Osteocyte (in vitro differentiated cells): ENCODE measurements at places on chromosomes 1 and 21. TPM values are rescaled to one million over a fixed set of nuclear protein-coding genes. Genes with fewer than 3 reads are reported as not detected.

- DNase-seq = no peak
Observed at GRCh38 chr1:212565571-212566305, 42.8 kb upstream of the ATF3 start.

The RUSC1 gene
- total RNA-seq = 34.4 and 35.4 TPM in 2 replicates

DNA sequence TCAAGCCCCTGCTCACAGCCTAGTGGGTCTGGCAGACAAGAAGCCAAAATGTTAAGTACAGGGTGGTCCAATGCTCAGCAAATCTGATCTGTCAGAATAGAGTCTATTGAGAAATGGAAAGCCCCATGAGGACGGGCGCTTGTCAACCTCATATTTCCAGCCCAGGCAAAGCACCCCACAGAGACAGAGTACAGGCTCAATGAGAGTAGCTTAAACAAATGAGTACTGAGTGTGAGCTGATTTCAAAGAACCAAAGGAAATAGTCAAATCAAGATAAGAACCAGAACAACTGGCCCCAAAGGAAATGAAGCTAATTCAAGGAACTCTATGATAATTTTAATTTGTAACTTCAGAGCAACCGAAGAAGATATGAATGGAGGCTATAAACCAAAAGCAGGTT is 44.6 kb upstream of the SLC30A1 start:
- no peak for DNase-seq

DNA sequence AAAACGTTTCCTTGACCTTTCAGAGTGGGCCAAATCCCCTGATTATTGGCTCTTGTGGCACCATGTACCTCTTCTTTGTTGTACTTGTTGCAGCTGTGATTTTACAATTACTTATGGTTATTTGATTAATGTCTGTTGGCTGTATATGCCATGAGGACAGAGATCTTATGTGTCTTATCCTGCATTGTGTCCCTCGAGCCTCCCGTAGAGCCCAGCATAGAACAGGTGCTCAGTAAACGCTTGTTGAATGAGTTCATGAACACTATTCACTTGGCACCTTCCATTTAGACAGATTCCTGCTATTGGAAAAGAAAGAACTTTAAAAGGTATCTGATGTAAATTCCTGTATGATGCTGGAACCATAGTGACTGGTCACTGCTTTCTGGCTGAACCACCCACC is 48.4 kb downstream of the PGM1 start:
- no peak for DNase-seq

GRCh38 chr1:6148497-6149241 is 31.5 kb downstream of the CHD5 start:
- DNase-seq = no peak

DNA sequence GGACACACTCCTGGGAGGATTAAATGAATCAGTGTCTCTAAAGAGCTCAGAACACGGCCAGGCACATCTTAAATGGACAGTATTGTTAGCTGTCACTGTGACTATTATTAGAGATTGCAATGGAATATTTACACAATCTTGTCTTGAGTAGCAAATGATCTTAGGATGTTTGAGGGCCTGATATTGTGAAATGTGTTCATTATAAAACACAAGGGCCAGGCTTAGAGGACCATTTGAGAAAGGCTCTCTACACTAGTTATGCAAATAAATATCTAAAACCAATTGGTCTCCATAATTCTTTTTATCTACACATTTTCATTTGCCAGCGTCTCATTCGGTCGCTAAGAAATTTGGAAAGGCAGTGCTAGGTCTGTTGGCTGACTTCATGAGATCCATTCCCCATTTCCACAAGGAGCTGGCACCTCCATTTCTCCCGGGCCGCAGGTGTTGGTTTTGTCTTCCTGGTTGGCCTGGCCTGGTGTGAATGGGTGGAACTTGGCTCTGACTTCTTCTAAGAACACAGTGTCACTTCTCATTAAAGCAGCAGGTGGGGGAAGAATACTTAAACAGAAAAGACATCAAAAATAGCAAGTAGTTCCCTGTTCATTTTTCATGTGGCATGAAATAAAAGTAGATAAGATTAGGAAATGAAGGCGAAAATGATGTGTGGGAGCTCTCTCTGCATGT is 56.0 kb upstream of the PLXNA2 start:
- no peak for DNase-seq

The CACNA1S gene
- total RNA-seq = not detected in 2 replicates

DNA sequence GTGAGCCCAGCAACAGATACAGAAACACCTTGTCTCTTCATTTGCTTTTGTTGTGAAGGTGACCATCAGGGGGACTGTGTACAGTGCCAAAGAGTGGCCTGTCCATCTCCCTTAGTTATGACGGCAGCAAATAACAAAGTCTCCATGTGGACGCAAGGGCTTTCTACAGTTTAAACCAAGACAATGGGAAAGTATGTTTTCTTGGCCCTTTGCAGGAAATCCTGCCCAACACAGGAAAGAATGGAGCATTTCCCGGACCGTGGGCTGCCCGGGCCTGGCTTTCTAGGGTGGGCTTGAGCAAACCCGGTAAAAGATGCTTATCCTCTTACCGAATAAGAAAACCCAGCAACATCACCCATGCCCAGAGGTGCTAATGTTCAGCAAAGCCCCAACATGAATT is 87.3 kb downstream of the ZBTB18 start:
- DNase-seq = no peak

DNA sequence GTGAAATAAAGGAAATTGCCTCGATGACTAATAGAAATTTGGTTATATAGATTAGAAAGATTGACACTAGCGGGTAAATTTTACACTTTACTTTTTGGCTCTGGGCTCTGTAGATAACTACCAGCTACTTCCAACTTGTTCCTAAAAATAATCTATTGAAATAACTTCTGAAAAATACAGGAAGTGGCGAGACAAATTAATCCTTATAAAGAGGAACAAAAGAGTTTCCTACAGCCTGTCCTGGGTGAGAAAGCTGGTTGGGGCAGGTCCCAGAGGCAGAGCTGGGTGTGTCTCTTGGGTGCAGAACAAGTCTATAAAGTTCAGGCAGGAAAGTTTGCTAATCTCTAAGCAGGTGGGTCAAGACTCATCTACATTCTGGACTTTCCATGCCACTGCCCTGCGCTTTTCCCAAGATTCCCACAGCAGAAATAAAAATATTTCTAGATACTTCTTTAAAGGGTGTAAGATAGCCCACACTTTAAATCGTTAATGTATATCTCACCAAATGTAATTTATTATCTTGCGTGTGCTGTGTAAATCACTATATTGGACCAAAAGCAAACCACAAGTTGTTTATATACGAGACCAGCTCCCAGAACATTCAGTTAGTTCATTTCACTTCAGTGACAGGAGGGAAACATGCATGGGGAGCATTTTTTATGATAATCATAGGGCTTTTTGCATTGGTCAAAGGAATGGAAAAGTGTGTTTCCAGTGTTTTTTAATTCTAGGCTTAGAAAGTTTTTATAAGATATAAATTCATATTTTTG is 70.1 kb upstream of the NRIP1 start:
- no peak for DNase-seq

DNA sequence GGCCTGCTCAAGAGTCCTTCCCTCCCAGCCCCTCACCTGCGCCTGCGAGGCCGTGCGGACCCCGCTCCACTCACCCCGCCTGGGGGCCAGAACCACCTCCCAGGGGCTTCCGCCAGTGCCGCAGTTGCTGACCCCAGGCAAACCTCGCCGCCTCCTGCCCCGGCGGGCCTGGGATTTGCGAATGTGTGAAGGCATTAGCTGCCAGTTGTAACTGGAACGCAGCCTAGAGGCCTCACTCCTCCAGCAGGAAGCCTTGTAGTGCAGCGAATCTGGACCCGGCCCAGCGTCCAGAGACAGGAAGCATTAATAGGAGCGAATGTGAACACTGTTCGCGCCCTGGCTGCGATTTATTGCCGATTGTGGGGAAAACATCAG is 140.9 kb upstream of the ARHGEF16 start:
- no peak for DNase-seq

DNA sequence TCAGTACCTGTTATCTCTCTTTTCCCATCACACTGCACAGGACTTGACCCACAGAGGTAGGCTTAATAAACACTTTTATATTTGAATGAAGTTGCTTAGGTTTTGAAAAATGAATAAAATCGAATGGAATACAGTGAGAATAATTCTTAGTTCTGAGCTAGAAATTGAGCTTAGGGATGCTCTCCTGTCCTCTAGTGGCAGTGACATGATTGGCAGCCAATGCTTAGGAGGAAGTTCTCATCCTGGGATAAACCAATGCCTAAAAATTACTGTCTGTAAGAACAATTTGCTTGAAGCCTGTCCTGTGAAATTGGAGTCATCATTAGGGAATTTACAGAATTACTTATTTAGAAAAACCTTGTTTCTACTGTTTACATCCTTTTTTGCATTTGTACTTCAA is 21.3 kb upstream of the CYP4X1 start:
- no peak for DNase-seq

GRCh38 chr1:198892065-198892464 is 253.2 kb downstream of the PTPRC start:
- no peak for DNase-seq

- DNase-seq = no peak
Observed at GRCh38 chr1:86741947-86742572, 37.7 kb downstream of the SH3GLB1 start.

- DNase-seq = no peak
Observed at GRCh38 chr1:3072391-3073185, 3.6 kb downstream of the PRDM16 start.

The TTC4 gene
- 14.4 and 16.6 TPM in 2 replicates for total RNA-seq

The C1QTNF12 gene
- 3.6 and 3.8 TPM in 2 replicates for total RNA-seq

DNA sequence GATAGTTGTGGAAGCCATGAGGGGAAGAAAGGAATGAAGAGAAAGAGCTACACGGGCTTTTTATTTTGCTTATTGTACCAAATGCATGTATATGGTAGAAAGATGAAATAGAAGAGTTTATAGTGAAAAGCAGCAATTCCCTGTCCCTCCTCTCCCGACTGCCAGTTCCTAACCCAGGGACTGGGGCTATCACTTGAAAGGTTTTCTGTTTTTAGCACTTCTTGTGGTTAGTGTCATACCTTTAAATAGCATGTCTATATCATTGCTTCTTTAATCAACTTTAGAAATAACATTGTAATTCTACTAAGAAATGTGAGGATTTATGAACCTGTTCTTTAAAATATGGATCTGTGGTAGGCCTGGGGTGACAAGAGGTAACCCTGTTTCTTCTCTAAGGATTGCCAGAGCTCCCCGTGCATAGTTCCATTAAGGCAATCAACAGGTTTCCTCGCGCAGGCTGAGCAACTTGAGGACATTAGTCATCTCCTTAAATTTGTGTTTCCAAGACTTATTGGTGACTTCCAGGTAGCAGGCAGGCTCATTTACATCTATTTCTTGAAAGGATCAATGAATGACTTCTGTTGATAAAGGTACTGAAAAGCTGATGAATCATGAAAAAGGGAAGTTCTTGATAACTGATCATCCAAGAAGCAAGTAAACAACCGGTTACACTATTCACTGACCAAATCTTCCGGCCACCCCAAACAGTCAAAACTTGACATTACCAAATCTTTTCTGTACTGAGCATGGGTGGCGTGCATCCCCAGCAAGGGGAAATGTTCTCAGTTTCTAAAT is 37.8 kb upstream of the S1PR1 start:
- DNase-seq = no peak

The SLC37A1 gene
- 13.2 and 13.5 TPM in 2 replicates for total RNA-seq

DNA sequence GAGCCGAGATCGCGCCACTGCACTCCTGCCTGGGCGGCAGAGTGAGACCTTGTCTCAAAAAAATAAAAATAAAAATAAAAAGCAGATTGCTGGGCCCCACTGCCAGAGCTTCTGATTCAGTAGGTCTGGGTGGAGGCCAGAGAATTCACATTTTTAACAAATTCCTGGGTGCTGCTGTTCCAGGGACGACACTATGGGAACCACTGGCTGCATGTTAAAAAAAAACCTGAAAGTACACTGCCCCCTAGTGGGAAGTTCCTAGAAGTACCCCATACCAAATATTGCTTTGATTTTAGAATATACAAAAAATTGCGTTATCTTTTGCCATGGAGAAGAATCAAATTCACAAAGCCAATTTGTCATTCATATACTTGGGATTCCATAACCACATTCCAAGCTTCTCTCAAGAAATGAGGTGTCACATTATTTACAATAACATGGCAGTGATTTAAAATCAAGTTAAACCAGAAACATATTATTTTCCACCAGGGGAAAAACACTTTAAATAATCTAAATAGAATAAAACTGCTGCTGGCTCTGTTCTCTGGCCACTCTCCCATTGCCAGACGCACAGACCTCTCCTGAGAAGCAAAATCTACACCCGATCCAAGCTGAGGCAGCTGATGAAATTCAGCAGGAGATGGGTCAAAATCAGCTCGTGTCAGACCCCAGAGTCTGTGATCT is 27.4 kb downstream of the SYF2 start:
- no peak for DNase-seq

DNA sequence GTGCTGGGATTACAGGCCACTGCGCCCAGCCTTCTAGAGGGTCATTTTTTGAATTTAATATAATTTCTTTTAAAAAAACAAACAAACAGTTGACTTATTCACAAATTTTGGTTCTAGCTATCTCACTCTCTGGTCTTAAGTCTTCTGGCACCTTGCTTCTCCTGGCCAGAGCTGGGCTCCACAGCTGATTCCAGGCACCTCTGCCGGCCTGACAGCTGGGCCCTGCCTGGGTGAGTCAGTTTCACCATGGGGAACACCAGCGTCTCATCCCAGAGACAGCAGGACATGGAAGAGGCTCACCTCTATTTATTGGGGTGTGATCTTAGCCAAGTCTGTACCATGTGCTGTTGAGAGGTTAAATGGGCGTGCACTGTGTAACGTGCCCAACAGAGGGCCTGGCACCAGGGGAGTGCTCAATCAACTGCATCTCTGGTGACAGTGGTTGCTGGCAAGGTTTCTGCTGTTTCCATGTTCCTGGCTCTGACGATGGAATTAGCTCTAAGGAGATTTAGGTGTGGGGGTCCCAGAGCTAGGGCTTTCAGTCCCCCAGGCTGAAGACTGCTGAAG is 956 bp downstream of the CPLANE2 start:
- no peak for DNase-seq

The CFHR5 gene
- not detected in 2 replicates for total RNA-seq

GRCh38 chr1:213135572-213135971 is 84.5 kb downstream of the RPS6KC1 start:
- DNase-seq = no peak

The CD84 gene
- not detected in 2 replicates for total RNA-seq

DNA sequence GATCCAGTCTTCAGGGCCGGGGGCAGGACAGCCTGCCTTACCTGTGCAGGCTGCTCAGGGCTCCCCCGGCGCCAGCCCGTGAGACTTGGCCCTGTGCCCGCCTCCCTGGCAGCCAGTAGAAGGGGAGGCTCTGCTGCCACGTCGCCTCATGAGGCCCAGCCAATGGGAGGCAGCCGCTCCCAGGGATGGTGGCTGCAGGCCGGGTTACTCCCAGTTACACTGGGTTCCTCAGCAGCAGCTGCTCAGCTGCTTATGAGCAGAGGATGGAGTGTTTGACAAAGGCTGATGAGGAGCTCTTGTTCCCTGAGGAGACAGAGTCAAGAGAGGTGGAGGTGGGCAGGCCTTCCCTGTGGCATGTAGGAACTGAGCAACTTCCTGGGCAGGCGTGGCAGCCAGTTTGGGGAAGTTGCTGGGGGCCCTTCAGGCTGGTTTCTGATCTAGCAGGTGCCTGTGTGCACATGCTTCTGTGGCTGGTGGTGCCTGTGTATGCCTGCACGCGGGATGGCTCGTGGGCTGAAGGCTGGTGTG is 5.5 kb downstream of the MFSD2A start:
- no peak for DNase-seq
